ENCODE measurements at places on chromosomes 3 and 15.

DNA sequence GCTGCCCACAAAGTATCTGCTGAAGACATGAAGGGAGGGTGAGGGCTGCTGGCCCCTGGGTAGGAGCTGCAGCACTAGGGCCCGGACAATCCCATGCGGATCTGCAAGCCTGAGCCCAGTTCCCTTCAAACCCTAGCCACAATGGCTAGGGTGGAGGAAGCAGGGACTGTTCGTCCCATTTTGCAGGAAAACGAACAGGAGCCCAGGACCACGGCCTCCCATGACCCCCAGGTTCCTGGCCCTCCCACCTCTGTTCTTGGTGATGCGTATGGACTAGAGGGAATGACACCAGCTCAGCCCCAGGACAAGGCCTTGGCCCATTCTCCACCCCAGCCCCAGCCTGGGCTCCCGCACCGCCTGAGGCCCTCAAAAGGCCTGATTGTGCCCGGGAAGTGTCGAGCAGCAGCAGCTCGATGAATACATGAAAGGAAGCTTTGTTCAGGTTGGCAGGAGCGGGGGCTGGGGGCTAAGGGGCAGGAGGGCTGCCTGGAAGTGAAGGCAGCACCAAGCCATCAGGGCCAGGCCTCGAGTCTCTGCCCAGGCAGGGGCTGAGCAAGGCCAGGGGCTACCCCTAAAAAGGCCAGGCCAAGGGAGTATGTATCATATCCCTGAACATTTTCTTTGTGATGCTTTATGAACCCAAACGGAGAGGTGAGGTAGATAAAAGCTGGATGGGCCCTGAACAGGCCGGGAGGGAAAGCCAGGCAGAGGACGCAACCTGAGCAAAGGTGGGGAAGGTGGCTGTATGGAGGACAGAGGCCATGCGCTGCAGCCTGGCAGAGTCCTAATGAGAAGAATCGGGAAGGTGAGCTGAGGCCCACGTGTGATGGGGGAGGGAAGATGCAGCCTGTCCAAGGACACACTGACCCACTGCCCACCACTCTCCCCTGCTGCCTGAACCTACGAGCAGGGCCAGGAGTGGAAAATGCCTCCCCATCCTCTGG is 12.2 kb downstream of the SEMA7A start:
- no peak for DNase-seq

- peak; percentile 45 for DNase-seq
Measured at GRCh38 chr15:42890161-42890913, 30.2 kb downstream of the TTBK2 start.

DNA sequence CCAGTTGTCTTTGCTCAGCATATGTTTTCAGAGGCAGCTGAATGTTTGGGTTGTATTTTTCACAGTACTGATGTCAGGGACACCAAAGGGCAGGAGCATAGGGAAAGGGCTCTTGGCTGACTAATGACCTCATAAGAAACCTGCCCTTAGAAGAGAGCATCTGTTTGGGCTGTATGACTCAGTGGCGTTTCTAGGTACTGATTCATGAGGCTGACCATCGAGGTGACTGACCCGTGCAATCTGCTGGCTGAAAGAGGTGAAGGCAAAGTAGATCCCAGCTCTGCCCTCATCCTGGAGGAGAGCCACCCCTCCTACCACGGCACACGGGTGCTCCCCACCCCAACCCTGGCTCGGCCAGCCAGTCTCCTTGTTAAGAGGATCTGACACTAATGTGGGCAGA is 8.3 kb downstream of the LMCD1 start:
- DNase-seq = peak; percentile 99

- peak; percentile 66 for DNase-seq
Measured at GRCh38 chr3:159865041-159865579, 123.5 kb upstream of the IL12A start.

DNA sequence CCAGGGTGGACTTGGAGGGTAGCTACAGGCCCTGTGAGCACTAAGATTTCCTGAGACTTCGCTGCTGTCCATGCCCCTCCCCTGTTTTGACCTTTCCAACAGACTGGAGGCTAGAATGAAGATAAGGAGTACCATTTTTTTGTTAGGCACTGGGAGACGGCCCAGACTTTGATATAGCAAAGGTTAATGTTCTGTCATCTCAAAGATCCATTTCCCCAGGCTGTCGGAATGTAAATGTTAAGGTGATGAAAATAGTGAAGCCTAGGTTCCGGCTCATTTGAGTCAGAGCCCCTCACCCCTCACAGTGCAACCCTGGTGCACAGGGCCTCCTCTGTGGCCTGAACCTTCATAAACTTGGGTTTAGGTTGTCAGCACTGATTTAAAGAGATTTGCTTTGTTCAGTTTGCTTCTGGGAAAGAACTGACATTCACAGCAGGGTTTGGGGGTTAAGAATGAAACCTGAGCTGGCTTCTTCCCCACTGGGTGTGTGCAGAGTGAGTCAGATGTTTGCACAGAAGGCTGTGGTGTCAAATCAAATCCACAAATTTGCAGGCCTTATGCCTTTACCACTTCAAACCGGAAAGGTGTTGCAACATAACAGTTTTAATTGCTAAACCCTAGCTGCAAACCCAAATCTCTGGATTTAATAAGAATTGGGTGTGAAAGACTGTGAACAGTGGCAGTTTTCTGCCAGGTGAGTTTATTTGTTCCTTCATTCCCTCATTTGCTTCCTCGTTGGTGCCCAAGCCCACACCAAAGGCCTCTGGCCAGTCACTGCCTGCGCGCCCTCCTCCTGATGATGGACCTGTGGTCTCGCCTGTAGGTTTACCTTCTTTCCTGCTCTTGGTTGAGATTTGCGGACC is 20.6 kb upstream of the KCTD6 start:
- DNase-seq = peak; percentile 86

GRCh38 chr15:100775581-100776185 is 103.9 kb upstream of the ALDH1A3 start:
- DNase-seq = no peak

DNA sequence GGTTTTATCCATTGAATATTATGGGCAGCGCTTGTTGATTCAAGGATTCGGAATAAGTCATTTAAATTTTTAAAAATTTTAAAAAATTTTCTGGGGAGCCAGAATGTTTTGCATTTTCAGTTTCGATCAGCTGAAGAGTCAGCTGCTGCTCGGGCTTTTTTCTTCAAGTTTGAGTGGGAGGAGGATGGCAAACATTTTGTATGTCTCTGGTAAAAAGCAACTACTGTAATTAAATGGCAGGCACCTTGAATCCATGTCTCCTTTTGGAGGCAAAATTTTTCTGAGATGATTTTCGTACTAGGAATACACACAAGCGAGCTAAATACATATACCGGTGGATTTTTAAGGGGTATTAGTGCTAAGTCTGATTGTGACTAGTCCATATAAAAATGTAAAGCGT is 612 bp downstream of the C3orf38 start:
- peak; percentile 17 for DNase-seq

DNA sequence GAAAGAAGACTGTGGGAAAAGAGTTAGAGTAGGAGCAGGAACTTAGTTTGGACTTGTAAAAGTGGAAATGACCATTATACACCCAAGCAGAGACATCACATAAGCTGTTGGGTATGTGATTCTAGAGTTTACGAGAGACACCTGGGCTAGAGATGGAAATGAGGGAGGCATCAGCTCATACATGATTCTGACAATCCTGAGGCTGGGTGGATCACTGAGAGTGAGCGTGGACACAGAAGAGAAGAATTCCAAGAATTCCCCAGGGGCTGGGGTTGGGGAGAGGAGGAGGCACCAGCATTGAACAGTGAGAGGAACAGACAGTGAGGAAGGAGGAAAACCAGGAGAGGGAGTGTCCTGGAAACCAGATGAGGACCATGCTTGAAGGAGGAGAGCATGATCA is 113.5 kb downstream of the KCNAB1 start:
- no peak for DNase-seq

DNA sequence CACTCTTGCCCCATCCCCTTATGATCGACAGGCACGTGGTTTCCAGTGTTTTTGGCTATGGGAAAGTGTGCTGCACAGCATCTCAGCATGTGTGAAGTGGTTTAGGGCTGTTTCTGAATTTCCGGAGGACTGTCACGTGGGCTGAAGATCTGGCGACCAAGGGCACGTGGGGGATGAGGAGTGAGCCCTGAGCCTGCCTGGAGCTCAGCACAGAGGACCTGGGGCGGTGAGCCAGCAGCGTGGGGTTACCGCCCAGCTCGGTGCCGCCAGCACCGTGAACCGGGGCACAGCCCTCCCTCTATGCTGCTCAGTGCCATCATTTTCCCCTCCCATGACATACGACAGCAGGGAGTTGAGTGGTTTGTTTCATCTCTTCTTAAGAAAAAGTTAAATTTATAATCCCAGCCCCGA is 150.2 kb downstream of the DNAJB8 start:
- DNase-seq = peak; percentile 10

DNA sequence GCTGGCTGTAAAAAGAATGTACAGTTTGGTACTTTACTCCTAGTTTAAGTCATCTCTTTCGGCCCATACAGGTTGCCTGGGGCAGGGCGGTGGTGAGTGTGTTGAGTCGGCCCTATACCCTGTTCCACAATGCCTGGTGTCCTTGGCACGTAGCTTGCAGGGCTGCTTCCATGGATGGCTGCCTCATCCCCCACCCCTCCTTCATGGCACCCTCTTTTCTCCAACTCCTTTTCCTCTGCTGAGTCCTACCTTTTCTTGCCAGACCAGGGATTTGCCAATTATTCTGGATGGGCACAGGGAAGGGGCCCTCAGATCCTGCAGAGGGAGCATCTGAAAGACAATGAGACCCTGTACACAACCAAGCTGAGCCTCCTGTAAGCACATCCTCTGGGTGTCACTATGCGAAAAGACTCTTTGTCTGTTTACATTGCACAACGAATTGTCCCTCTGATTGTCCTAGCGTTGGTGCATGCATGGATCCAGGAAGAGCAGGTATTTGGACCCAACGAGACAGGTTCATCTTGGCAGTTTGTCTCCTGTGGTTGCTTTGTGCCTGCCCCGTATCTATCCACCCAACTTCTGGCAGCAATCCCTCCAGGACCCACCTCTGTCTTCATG is 73.6 kb upstream of the CGNL1 start:
- no peak for DNase-seq

GRCh38 chr3:142866841-142867631 is 21.8 kb downstream of the PCOLCE2 start:
- DNase-seq = no peak
